ENCODE measurements at places on chromosomes 2 and 18.

GRCh38 chr2:59680863-59681262, 872.6 kb downstream of the BCL11A start:
- DNase-seq = no peak

DNA sequence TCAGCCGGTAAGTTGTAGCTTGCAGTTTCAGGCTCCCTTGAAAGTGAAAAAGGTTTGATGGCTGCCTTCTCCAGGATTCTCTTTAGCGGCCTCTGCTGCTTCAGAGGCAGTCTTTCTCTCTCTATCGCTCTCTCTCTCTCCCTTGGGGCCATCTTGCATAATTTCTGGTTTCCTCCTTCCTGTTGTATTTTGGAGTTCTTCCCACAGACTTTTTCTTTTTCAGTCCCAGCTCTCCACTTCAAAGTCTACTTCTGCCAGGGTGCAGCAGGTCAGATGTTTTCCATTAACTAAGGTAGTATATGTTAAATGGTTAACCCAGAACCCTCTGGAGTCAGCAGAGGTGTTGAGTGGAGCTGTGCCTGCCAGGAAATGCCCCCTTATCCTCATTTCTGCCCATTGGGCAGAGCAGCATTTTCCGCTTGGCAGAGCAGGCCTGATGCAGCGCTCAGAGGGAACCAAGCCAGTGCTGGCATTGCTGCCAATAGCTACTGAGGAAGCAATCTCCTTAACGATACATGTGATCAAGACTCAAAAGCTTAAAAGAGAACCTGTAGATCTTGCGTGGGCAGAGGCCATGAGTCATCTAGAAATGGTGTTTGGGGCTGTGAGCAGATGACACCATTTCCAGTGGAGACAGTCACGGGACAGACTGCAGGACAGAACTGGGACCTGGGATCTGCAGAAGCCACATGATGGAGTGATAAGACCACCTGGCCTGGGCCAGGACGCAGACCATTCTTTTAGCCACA, 20.8 kb downstream of the DBI start:
- no peak for DNase-seq

- DNase-seq = no peak
These were observed 14.5 kb upstream of the ZBTB14 start for GRCh38 chr18:5309888-5310470.

- no peak for DNase-seq
These were observed 40.4 kb upstream of the RBM44 start for GRCh38 chr2:237758185-237758584.

- no peak for DNase-seq
These were observed 20.5 kb upstream of the LRPPRC start for GRCh38 chr2:44016282-44016681.

GRCh38 chr2:181275643-181276070, 181.5 kb upstream of the ITGA4 start:
- DNase-seq = no peak

DNA sequence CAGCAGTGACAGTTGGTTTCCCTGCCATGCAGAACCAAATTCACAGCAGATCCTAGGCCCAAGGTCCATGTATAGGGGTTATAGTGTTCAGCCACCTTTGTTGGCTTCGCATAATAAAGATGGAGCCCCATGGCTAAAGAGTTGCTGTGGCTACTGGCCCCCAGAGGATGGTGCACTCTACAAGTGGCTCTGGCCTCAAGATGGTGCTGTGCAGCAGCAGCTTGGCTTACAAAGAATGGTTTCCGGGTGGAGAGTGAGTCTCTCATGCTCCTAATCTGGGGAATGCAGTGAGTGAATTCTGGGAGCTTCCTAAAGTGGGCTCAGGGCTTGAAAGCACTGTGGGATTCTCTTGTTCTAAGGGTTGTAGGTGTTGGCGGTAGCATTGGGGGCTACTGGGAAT, 1199.7 kb downstream of the CNTNAP5 start:
- DNase-seq = no peak

DNA sequence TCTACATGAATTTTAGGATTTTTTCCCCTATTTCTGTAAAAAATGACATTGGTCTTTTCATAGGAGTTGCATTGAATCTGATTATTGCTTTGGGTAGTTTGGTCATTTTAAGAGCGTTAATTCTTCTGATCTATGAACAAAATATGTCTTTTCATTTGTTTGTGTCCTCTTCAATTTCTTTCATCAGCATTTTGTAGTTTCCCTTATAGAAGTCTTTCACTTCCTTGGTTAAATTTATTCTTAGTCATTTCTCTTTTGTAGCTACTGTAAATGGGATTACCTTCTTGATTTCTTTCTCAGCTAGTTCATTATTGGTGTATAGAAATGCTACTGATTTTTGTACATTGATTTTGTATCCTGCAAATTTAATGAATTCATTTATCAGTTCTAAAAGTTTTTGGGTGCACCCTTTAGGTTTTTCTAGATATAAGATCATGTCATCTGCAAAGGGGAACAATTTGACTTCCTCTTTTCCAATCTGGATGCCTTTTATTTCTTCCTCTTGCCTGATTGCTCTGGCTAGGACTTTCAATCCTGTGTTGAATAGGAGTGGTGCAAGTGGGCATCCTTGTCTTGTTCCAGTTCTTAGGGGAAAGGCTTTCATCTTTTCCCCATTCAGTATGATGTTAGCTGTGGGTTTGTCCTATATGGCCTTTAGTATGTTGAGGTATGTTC, 36.6 kb upstream of the AAK1 start:
- no peak for DNase-seq

- DNase-seq = no peak
These were observed 27.3 kb downstream of the VAPA start for GRCh38 chr18:9941103-9941502.

DNA sequence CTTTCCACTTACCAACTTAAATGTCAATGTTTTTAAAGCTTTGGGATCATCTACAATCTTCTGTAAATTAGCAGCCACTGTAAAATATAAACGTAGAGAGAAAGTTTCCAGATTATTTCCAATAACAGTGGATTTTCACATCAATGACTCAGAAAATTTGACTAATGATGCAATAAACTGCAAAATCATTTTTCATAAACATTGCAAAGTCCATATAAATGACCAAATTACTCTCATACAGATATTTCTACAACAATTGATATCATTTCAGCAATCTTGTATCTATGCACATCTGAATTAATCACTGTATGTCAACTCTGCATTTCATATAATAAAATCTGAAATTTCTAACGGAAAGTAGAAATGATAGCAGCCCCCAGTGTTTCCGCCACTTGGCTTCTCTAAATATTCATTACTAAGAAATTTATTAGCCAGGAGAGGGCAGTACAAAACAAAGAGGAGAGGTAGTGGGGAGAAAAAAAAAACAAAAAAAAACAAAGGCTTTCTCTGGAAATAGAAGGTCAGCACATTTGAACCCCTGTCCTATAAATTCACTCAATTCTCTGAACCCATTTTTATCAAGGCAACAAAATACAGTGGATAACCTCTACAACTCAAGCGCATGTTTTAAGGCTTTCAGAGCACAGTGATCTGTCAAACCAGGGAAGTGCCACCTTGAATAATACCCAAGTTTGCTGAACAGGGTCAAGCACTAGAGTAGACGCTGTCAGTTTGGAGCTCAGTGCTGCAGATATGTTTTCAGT, 282.6 kb downstream of the STK39 start:
- DNase-seq = no peak

DNA sequence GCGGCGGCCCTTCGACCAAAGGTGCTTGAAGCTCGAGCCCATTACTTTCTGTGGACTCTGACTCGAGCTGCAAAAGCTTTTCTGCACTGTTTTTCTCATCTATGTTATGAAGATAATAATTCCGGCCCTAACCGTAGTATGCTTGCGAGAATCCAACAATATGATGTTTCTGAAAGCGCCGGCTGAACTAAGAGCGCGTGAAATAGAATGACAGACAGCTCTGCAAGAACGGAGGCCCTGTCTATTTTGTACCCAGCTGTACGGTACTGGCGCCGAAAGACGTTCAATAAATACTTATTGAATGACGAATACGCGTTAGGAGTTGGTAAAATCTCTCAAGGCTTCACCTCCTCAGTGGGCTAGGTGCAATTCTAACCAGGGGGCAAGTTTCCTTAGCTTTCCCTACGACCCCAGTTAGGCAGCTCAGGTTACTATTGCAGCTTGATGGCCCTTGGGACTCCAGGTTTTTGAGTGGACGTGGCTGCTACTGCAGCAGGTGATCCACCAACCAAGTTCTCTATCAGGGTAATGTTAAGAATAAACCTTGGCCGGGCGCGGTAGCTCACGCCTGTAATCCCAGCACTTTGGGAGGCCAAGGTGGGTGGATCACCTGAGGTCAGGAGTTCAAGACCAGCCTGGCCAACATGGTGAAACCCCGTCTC, 570 bp downstream of the SCRN3 start:
- no peak for DNase-seq

DNA sequence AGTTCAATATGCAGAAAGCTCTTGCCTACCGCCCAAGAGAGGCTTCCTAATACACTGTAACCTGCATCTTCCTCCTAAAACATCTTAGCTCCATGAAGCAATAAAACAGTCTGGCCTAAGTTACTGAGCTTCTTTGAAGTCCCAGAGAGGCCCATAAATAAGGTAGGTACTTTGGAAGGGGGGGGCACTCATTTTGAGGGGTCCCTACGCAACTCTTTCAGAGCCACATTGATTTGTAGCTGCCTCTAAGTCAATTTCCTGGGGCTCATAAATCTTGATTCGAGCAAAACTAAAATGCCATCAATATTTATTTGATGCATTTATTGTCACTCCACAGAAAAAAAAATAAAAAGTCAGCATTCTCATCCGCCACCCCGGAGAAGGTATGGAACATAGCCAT, 60.4 kb upstream of the SIX2 start:
- DNase-seq = no peak

DNA sequence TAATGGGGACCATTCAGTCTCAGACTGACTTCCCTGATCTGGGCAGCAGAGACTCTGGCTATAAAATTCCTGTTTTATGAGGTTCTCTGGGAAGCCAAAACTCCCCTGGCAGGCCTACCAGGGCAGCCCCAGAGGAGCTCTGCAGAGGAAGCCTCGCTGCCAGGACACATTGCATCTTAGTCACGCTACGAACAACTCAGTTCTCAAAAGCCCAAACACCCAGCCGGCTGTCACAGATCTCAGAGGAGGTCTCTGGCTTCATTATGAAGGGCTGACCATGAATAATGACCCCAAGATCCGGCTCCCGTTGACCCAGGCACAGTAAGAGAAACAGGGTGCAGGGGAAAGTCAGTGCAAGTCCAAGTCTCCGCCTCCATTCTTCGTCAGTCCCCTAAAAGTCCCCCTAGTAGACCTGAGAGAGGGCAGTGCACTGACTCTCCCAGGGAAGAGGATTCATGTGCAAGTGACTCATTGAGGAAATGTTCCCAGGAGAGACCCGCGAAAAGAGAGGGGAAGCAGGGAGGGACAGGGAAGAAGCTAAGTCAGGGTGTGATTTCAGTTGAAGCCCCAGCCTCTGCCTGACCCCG, 212.3 kb downstream of the CYP26B1 start:
- no peak for DNase-seq

GRCh38 chr2:154638783-154639182, 59.7 kb upstream of the KCNJ3 start:
- DNase-seq = no peak

DNA sequence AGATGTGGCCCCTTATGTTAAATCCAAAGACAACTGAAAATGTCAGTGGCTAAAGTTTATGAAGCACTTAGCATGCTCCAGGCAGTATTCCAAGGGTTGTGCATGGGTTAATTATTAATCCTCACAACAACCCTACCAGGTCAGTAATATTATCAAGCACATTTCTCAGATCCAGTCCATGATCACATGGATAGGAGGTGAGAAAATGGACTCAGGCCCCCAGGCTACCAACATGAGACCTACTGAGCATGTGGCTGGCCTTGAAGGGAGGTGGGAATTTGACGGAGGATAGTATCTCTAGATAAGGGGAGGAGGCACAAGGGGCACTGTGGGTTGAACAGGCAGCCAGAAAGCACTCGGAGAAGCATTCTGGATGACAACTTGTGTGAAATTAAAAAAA, 412.0 kb downstream of the MEIS1 start:
- no peak for DNase-seq

DNA sequence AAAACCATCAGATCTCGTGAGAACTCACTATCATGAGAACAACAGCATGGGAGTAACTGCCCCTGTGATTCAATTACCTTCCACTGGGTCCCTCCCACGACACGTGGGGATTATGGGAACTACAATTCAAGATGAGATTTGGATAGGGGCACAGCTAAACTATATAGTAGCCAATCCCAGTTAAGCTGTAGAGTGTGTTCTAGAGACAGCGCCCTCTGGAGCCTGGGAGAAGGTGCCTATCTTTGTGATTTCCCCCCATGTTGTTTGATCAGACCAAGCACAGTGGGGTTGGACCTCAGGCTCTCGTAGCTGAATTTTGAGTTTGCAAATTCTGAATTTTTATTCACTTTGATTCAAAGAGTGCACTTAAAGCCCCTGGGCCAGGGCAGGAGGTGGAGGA, 108.2 kb upstream of the TWIST2 start:
- DNase-seq = no peak

DNA sequence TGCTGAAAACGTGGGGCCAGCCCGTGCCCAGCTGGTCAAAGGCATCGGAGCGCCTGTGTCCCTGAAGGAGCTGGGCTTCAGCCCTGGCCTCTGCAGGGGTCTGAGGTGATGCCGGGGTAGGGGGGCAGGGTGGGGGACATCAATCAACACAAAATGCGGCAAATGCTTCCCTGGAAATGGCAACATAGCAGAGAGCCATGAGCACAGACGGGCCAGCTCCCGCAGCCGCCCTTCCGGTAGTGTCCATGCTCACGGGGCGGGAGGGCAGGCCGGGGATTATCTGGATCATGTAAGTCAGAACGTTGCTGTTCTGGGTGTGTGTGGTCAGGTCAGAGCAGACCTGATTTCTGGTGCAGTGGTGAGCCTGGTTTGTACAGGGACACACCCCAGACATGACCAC, 56.5 kb upstream of the TWIST2 start:
- DNase-seq = no peak

GRCh38 chr2:29250977-29251376, 135.8 kb downstream of the CLIP4 start:
- DNase-seq = no peak

- DNase-seq = no peak
These were observed 5.8 kb downstream of the TSHZ1 start for GRCh38 chr18:75216212-75216910.

- no peak for DNase-seq
These were observed 206.7 kb downstream of the HDAC4 start for GRCh38 chr2:239193925-239194677.

DNA sequence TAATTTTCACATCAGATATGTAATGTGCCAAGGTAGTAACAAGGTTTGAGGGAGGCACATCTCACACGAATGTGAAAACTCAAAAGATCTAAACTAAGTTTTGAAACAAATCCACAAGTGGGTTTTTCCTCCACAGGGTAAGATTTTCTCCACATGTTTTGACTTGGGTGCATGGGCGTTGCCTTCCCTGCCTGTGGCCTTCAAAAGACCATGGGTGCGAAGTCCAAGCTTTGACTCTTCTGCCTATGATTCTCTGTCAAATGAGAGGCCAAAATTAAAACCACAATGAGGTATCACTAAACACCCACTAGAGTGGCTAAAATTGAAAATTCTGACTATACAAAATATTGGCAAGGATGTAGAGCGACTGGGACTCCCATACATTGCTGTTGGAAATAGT, 30.7 kb downstream of the NIFK start:
- DNase-seq = no peak

- no peak for DNase-seq
These were observed 8.4 kb downstream of the MYOM1 start for GRCh38 chr18:3211236-3211992.

- DNase-seq = no peak
These were observed 35.2 kb downstream of the MOGAT1 start for GRCh38 chr2:222706616-222707015.

GRCh38 chr18:49011291-49011746, 60.6 kb upstream of the SMAD7 start:
- no peak for DNase-seq
